HCT116 (cell line): ENCODE measurements at places on chromosomes 2 and 18. TPM values are rescaled to one million over a fixed set of nuclear protein-coding genes. Genes with fewer than 3 reads are reported as not detected.

The EMILIN2 gene
- total RNA-seq: 23.4 TPM

The GTF3C2 gene
- 88.2 TPM for total RNA-seq

The PPP3R1 gene
- 69.9 TPM for total RNA-seq

The TMEM37 gene
- 2.3 TPM for total RNA-seq

The GREB1 gene
- 6.2 TPM for total RNA-seq

The STARD7 gene
- total RNA-seq: 160 TPM

The ALPG gene
- total RNA-seq: 0.10 TPM

DNA sequence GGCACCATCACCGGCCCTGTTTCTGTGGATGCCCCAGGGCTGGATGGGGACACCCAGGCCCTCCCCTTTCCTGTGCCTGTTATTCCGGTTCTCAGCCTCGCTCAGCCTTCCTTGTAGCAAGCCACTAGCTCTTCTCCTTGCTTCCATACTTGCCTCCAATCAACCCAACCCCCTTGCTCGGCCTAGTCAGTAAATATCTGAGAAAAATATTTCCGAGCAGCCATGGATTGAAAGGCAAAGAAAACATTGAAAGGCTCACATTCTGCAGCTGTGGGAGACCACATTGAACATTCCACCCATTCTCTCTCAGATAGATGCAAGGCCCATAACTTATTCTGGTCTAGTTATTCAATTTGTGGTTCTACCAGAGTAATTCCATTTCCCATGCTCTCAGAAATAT, 114.9 kb downstream of the SPP2 start:
- no peak for DNase-seq

DNA sequence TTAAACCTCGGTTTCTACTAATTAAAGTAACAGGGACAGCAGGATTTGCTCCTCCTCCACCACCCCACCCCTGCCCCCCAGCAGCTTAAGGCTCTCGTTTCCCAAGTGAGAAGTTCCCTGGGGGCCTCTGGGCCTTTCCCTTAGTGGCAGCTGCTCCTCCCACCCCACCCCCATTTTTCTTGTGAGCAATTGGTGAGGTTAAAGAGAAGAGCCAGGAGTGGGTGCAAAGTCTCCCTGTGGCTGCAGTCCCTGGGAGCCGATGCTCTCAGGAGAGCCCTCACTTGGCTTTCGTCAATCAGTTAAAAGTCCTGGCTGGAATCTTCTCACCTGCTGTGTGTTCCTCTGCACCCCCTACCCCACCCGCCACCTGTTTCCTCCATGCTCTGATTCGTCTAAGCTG, 48.7 kb upstream of the AGAP1 start:
- no peak for DNase-seq

DNA sequence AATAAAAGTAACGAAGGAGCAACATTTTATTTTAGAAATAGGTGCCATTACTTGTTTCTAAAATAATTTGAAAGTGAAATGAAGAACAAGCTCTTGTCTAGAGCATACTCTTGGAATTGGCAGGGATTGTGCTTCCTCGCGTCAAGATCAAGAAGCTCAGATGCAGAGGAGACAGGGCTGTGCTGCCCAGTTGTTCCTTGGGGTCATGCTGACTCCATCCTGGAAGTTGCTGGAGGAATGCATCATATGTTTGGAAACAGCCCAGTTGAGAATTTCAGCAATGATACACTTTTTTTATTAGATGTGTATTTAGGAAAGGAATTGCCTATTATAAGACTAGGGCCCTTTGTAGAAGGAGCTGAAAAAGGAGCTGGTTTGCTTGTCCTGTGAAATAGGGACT, 17.2 kb downstream of the LTBP1 start:
- DNase-seq: no peak

DNA sequence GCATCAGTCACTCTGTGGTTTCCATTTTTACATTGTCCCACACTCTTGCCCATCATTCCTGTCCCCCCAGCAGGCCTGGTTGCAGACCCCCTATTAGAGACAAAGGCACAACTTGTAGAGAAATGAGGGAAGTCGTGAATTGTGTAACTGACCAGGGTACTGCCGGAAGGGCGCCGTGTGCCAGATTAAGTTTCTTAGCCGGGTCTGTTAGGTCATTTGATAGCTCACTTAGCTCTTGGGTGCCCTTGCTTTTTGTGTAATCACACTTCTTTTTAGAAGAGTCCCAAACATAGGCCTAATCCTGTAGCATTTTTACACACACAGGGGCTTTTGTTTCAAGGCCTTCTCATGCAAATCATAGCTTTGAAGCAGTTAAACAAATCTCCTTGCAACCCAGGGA, 87.2 kb downstream of the CTAGE1 start:
- DNase-seq: no peak

DNA sequence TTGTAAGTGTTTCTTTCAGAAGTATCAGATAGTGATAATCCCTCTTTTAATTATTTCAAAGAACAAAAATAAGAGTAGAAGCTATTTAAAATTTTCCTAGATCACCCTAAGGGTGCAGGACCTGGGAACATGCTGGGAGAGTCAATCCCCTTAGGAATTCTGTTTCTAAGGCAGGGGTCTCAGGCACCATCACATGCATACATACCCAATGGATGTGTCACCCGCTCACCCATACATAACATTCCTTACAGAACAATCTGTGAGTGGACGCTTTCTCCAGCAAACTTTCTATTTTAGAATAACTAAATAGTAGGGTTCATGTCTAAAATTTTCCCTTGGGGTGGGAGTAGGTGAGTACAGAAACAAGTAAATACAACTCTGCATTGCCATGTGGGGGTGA, 8.4 kb downstream of the DSEL start:
- no peak for DNase-seq

DNA sequence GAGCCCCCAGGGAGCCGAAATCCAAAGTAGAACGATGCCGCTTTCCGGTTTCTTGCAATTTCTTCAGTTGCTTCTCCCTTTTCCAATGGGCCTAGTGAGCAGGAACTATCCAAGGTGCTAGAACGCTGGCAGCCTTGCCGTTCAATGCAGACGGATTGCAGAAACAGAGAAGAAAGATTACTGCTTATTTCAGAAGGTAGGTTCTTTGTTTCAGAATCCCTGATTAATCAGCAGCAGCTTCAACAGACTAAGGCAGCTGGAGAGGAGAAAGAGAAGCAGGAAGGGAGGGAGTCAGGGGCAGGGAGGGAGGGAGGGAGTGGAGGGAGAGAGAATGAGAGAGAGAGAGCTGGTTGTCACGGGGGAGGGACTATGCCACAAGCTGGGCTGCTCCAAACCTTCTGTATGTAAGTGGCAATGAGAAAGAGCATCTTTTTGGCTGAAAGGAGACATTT, 576 bp downstream of the NYAP2 start:
- no peak for DNase-seq

DNA sequence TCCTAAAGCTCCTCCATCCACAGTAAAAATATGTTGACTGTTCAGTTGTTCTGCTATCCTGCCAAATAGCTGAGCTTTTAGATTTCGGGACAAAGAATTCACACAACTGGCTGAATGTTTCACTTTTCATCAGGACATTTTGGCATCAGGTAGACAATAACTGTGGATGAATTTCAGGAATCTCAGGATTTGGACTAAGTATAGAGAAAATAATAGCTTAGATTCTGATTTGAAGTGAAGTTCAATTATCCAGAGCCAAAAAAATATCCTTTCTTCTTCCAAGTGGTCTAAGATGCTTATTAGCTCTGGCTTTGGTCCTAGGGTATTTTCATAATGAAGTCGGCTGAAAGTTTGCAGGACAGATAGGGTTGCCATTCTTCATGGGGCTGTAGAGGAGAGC, 16.1 kb downstream of the KCNE4 start:
- DNase-seq: no peak

GRCh38 chr2:185338104-185338503, 400.5 kb upstream of the FSIP2 start:
- DNase-seq: no peak
